ENCODE measurements at places on chromosomes 6 and 20.
A peak's percentile ranks its signal among the peaks of the same experiment; 100 is the strongest.

- no peak for DNase-seq
These were observed 285.6 kb downstream of the SAMD5 start for GRCh38 chr6:147793871-147794643.

DNA sequence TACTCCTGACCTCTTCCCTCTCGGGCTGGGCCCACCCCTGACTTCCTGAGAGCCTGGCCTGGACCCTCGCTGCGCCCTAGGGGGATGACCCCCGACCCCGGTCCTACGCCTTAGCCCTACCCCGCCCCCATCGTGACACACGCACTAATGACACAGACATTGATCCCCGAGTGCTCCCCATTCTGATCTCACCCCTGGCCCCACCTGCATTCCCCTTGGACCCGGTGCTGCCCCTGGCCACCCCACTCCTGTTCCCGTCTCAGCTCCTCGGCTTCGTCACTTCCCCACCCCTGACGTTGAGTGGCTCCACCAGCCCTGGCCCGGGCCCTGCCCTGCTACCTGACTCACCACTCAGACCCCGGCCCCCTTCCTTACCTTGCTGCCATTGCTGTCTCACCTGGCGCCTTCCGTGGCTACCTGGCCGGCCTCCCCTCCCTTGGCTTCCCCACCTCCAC, 12.1 kb downstream of the RBCK1 start:
- no peak for DNase-seq

GRCh38 chr6:168182908-168183612, 104.0 kb upstream of the FRMD1 start:
- no peak for DNase-seq

DNA sequence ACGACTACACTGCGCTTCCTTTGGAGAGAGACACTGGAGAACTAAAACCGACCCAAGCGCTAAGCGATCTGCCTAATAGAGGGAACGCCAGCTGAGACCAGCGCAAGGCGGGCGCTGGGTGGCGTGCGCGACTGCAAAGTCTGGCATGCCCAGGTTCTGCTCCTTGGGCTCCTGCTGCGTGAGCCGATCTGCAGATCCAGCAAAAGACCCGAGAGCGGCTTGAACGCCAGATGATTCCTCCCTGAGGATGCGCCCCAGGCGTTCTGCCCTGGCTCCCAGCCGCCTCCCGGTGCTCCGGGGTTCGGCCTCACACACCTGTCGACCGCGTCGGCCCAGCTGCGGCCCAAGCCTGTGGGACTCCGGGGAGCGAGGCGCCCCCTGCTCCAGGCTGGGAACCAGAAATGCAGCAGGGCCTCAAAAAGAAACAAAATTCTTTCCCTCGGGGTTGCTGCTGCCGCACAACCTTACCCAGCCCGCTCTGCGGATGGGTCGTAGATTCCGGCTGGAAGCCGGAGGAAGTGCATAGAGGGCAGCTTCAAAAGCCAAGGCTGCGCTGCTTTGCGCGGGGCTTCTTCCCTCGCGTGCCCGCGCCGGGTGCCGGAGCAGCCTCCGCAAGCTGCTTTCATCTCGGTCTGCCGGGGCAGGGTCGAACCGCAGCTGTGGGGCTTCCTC, 17.9 kb upstream of the PRDM13 start:
- DNase-seq: peak; percentile 19

DNA sequence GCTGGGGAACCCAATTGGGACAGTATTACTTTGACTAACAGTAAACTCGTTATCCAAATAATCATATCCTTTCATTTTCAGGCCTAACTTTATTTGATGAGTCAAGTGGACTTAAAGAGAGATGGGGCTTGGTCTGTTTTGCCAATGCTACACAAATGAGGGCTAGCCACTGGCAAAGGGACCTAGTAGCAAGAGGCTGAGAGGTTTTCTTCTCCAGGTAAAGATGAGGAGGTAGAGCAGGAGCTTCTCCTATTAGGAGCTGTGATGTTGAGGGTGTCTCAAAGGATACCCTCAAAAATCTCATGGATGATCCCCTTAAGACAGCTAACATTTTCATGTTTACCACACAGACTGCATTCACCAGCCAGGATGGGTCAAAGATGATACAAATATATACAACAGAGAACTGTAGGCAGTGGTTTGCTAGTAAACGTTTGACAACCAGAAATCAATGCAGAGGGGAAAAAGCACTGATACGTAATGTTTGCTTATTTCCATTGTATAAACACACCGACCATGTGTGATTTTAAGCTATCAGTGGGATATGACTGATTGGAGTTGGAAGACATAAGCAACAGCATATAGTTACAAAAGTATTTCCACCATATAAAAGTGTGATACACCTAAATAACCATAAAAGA, 153.3 kb downstream of the IBTK start:
- no peak for DNase-seq

- DNase-seq: no peak
These were observed 113.4 kb downstream of the MAP3K4 start for GRCh38 chr6:161104966-161105365.

DNA sequence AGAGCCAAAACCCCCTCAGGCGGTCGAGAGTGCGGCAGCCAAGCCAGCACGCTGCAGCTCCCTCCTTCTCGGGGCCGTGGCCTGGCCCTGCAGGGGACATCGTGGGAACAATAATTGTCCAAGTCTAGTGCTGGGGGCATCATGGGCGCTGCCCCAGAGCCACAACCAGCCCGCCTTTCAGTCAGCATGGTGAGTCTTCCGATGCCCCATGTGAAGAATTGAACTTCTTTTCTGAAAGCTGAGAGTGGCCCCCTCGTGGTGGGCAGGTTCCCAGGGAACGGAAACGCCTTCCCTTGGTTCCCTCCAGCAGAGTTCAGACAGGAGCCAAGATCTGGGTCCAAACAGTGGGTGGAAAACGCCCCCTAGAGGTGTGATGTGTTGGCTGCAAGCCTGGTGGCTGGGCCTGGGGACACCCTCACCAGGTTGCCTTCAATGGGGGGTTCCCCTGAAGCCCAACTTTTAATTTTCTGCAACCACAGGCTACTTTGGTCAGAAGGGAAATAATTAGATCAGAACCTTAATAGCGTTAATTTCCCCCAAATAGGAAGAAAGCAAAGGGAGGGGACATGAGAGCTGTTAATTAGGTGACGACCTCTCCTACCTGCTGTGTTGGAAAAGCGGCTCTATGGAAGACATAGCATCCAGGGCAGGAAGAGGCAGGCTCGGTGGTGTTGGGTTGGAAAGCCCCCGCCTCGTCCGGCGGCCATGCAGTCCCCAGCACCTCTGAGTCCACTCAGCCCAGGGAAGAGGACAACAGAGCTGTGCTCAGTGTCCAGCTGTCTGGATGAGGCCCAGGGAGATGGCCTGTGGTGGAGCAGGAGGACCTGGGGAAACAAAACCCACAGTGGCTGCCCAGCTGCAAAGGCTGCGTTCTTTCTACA, 4.7 kb upstream of the MRGBP start:
- DNase-seq: peak; percentile 48

GRCh38 chr20:2825761-2826160, 9.6 kb downstream of the TMEM239 start:
- no peak for DNase-seq

GRCh38 chr6:63496361-63496804, 75.9 kb upstream of the LOC128125822 start:
- no peak for DNase-seq

- no peak for DNase-seq
These were observed 35.8 kb downstream of the GCNT2 start for GRCh38 chr6:10556992-10557391.

- DNase-seq: no peak
These were observed 213.3 kb upstream of the AGPAT4 start for GRCh38 chr6:161487217-161487531.

DNA sequence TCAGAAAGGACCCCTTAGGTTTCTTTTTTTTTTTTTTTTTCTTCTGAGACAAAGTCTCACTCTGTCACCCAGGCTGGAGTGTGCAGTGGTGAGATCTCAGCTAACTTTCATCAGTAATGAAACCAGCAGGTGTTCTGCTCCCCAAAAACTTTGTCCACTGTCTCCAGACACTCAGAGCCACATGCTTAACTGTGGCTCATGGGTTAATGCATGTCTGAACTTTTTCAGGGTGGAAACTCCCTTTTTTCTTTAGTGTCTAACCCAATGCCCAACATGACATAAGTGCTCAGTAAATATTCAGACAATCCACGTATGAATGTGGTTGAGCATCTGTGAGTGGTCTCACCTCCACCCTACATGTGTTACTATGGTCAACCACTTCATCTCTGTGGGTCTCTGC, 45.4 kb downstream of the MYB start:
- no peak for DNase-seq

DNA sequence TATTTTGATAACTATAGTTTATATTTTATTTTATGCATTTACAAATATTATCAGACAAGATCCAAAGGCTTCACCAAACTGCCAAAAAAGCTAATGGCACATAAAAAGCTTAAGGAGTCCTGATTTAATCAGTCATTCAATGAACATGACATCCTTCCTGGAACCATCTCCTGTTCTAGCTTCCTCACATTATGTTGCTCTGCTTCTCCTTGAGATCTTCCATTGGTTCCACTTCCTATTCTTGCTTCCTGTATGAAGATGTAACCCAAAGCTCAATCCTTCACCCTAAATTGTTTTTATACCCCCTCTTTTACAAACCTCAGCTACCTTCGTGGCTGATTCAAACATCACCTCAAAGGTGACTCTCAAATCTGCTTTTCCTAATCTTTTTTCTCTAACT, 4.5 kb upstream of the BRD2 start:
- no peak for DNase-seq

DNA sequence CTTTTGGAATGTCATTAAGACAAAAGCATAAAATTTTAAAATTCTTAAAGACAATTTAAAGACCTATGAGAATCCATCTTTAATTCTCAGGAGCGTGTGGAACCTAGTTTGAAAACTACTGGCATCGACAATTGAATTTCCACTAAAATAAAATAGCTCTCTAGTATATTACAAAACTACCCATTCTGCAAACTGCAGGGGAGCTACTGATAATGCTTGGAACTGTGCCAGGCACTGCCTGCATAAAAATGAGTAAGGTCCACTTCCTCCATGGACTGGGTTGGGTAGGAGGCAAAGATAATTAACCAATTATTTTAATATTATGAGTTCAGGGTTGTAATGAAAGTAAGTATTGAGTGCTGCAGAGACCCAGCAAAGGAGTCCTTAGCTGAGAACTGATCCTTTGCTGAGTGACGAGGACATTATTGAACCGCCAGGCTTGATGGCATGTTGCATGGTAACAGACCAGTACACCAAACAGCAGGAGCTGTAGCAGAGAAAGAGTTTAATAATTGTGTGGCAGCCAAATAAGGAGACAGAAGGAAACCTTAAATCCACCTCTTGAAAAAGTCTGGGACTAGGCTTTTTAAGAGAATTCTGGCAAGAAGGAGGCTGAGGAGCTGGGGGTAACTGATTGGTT, 261.3 kb downstream of the ESR1 start:
- DNase-seq: no peak

GRCh38 chr20:44516491-44516890, 5.4 kb downstream of the SERINC3 start:
- DNase-seq: no peak

DNA sequence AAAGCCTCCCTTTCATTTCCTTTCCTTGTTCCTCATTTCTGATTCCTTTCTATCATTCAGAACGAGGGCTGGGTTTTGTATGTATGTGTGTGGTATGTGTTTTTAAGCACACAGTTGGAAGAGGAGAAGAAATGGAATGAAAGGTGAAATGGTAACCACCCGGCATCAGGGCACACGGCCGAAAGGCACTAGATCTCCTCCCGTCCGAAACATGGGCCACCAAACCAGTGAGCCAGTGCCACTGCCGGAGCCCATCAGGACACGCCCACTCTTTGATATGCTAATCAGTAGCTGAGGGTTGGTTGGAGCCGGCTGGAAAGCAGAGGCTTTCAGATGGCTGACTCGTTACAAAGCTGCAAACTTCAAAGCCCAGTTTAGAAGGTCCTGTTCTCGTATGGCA, 228.6 kb upstream of the JARID2 start:
- no peak for DNase-seq

DNA sequence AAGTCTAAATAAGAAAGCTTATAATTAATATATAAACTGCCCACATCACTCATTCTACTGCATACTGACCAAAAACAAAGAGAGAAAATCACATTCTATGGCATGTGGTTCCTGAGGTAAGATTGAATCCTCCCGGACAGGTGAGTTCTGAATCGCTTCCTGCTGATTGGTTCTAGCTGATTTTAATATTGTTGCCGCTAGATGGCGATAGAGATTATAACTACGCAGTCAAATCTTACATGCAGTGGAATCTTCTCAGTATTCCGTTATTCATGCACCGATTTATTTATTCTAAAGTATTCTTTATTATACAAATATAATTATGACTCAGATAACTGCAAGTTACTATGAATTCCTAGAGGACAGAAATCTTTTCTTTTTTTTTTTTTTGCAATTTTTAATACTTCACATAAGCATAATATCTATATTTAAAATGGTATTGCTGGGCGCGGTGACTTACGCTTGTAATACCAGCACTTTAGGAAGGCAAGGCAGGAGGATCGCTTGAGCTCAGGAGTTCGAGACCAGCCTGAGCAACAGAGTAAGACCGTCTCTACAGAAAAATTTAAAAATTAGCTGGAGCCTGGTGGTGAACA, 24.2 kb upstream of the TMX4 start:
- no peak for DNase-seq

- DNase-seq: peak; percentile 65
These were observed 154.6 kb downstream of the ZDHHC14 start for GRCh38 chr6:157535340-157536222.

DNA sequence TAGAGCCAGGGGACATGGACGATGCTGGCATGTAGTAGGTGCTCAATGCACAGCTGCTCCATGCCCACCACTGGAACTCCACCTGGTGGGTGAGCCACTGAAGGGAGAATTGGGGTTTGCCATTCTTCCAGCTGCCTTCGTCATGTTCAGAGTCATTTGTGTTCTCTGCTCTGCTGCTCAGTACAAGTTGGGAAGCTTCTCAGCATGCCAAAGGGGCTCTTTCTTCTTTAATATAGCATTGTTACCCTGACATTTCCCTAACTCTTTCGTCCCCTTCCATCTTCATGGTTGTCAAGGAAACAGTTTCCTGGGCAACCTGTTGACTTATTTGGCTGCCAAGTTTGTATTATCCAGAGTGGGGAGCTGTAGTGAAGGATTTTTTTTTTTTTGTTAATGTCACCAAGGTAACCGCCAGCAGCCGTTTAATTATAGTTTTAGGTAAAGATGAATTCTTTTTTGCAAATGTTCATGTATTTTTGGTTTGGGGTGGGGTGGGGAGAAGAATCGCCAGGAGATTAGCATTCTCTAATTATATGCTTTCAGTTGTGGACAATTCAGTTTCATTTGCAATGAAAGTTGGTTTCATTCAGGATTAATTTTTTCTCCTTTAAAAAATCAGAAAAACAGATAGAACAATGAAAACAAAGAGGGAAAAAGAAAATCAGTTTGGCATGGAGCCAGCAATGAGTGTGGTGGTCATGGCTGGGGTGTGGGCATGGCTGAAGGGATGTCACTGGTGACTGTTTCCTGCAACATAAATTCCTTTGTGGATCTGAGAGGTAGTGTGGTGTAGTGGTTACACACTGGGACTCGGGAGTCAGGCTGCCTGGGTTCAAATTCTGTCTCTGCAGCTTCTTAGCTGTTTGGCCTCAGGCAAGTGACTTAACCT, 73.0 kb upstream of the KCNG1 start:
- no peak for DNase-seq

GRCh38 chr6:36120539-36120938, 9.8 kb upstream of the MAPK13 start:
- DNase-seq: no peak

- DNase-seq: no peak
These were observed 2.6 kb downstream of the ZMYND8 start for GRCh38 chr20:47353692-47354463.

All from skeletal muscle cell (primary cell).